Brain pericyte (primary cell): ENCODE measurements at places on chromosomes 11 and 22.

DNA sequence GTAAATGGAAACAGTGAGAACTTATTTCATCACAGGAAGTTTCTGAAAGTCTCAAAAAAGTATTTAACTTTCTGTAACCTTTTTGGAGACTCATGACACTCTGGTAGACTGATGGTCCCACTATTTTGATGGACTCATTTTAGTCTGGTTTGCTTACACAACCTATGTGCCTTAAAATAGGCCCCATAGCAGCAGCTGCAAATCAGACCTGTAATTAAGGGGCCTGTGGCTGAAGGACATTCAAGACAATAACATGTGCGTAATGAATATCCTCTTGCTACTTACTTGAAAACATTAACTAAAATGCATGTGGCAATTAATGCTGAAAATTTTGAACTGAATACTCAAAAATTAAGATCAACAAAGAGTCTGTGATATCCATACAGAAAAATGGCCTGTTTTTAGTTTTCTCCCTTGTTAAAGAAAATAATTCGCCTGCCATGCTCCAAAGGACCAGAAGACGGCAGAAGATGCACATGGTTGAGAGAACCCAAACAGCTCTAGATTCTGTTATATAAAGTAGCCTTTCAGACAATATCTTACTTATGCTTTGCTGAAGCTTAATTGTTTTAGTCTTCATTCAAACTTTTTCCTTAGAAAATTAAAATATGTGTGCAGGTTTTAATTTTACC is 568.5 kb downstream of the KCNA4 start:
- DNase-seq: no peak

GRCh38 chr11:117999354-117999993 is 13.3 kb downstream of the IL10RA start:
- no peak for DNase-seq

DNA sequence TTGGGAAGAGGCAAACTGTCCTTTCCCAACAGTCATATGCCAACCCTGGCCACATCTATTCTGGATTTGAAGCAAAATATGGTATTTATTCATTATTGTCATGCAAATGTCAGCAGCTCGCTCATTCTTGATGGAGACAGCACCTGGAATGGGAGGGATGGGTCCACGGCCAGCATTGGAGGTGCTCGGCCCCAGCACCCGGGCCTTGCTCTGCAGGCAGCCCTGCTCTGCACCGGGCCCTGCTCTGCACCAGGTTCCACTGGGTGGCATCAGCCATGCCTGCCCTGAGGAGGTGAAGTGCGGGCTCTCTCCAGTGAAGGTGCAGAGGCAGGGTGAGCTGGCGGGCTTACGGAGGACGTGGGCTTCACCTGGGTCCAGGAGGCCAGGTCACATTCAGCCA is 19.8 kb downstream of the LRP5 start:
- DNase-seq: no peak

DNA sequence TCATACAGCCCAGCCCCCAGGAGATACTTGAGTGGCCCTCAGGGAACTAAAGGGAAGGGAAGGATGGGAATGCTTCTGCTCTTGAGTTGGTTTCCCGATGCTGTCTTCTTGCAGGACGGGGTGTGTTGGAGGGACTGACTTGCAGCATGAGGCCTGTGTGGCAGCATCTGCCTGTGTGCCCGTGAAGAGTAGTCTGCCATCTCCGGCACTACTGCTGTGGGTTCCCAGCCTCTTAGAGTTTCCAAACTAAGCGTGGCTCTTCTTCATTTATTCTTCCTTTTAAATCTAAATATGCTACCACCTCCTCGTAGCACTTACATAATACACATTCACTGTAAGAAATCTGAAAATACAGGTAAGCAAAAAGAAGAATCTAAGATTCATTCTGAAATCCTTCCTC is 12.8 kb downstream of the EXT2 start:
- DNase-seq: no peak

GRCh38 chr11:105953886-105954285 is 68.2 kb downstream of the MSANTD4 start:
- DNase-seq: no peak

DNA sequence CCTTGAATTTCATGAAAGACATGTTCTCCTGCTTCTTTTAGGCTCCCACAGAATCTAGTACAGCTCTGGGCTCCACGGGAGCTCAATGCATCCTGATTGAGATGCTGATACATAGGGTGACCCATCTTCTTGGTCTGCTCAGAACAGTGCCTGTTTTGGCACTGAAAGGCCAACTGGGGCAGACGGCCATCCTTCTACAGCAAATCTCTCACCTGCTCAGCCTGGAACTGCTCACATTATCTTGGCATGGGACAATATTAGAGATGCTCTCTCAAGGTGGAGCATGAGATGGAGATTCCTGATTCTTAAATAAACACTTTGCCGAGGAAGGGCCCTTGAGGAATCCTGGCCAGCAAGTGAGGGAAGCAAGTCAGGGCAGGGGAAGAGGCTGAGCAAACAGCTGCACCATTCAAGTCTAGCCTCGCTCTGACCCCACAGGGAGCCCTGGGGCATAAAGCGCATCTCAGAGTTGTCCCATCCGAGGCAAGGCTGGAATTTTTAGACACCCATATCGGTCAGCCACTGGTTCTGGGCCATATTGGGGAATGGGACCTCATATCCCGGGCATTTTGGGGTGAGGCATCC is 58.4 kb upstream of the CSNK2A3 start:
- DNase-seq: no peak

DNA sequence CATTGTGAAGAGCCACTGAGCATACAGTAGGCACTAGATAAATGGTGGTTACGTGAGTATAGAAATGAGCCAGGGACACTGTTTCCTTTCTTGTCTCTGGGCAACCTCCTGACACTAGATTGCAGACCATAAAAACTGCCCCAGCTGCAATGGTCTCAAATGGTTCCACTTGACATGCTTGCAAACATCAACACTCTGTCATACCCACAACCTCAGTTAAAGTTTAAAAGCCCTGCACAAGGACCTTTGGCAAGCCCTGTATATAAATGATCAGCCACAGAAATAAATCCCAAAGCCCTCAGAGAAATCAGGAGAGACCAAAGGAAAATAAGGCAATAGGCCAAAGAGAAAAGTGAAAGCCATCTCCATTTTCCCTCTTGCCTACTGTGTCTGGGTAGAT is 20.7 kb downstream of the PLEKHA7 start:
- no peak for DNase-seq
